Occipital lobe (tissue), 3 donors: ENCODE measurements at places on chromosomes 16 and 17.
A peak's percentile ranks its signal among the peaks of the same experiment; 100 is the strongest.

DNA sequence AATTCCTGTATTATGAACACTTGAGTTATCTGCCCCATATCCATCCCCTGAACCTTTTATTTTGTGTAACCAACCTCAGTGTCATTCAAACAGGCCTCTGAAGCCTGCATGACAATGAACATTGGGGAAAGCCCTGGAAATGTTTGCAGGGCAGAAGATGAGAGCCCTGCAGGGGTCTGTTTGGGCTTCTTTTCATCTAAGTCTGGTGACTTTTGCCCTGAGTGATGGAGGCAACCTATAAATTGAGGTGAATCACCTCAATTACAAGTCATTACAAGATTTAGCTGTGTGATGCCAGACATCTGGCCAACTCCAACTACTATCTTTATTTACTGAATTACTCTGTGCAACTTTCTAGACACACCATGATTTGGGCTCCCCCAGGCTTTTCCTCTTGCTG, 189.2 kb downstream of the MAF start:
- DNase-seq, result no peak

GRCh38 chr16:55842369-55843104, 9.6 kb upstream of the CES1 start:
- no peak for DNase-seq

DNA sequence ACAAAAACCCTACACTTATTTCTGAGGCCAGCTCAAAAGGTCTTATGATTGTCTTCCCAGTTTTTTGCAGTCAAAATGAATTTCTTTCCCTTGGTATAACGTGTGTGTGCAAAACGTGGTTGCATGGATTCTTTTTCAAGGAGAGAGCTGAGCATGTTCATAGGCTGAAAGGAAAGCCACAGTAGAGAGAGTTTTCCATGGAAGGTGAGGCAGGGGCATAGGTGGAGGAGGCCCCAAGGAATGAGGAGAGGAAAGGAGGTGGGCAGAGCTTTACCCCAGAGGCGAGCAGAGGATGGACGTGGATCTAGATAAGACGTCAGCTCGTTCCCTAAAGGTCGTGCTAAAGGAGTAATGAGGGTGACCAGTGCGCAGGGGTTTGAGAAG, 22.8 kb downstream of the TRPV2 start:
- DNase-seq, result no peak

DNA sequence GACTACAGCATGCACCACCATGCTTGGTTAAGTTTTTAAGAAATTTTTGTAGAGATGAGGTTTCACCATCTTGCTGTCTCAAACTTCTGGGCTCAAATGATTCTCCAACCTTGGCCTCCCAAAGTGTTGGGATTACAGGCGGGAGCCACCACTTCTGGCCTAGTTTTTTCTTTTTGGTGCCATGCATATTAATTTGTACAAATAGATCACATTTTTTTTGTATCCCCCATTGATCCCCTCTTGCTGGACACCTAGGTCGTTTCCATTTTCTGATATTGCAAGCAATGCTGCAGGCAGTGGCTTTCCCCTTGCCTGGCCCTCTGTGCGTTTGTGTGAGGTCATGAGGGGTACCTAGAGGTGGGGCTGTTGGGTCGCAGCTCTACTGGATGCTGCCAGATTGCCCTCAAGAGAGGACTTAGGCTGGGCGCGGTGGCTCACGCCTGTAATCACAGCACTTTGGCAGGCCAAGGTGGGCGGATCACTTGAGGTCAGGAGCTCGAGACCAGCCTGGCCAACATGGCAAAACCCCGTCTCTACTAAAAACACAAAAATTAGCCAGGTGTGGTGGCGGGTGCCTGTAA, 23.8 kb downstream of the RAP1GAP2 start:
- no peak for DNase-seq

- no peak for DNase-seq
Observed at GRCh38 chr16:48082516-48082915, 73.3 kb downstream of the ABCC12 start.

DNA sequence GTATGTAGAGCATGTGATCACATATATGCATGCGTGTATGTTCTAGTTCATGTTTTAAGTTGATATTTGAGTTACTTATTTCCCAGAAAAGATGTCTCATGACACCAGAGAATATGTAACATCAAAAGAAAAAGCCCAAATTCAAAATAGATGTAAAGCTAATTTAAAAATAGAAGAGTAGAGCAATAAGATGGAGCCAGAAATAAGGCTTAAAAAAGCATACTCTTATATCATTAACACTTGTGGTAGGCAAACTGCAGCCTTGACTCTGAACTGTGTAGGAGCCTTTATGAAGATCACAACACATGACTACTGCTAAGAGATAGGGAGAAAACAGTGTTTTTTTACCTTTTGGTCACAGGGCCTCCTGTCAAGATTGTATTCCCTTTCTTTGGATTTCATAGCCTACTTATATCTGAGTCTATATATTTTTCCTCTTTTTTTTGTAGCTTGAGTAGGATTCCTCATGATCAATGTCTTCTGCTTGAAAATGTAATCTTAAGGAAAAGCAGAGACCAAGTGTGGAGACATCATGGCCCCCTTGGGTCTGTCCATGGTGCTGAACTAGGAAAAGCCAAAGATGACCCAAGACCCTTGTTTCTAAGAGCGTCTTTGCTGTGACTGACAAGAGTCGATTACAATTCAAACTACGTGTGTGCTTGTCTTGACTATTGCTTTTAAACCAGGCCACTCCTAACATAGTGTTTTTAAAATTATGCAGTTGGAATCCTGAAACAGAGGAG, 390.4 kb downstream of the SHISA9 start:
- no peak for DNase-seq

- no peak for DNase-seq
Observed at GRCh38 chr17:79647456-79647915, 36.6 kb upstream of the RBFOX3 start.

DNA sequence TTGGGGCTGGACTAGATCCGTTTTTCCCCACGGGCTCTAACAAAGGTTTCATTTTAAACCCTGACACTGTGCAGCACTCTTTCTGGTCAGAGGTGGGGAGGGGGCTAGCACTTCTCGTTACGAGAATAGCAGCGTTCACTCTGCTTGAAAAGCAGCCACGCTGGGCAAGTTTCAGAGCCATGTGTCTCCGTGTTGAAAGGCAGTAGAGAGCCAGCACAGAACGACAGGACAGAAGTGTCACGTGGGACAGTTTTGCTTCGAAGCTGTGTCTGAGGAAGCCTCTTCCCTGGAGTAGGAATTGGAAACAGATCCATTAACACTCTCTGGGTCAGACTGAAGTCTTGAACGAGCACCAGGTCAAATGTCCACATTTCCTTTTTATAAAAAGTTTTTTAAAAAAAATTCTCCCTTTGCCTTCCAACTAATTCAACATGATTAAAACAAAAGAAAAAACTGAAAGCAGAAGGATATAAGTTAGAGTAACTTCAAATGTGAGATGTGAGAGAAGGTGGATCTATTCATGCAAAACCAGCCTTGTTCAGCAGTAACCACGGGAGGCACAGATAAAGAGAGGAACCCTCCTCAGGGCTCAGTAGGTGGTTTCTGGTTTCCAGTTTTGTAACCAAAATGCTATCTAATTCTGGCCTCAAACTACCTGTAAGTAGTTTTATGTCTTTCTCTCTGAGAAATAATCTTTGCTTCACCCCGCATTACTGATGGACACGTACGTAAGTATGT, 65.0 kb downstream of the SMG6 start:
- no peak for DNase-seq

GRCh38 chr17:49204516-49204915, 5.9 kb downstream of the GNGT2 start:
- DNase-seq, result no peak

DNA sequence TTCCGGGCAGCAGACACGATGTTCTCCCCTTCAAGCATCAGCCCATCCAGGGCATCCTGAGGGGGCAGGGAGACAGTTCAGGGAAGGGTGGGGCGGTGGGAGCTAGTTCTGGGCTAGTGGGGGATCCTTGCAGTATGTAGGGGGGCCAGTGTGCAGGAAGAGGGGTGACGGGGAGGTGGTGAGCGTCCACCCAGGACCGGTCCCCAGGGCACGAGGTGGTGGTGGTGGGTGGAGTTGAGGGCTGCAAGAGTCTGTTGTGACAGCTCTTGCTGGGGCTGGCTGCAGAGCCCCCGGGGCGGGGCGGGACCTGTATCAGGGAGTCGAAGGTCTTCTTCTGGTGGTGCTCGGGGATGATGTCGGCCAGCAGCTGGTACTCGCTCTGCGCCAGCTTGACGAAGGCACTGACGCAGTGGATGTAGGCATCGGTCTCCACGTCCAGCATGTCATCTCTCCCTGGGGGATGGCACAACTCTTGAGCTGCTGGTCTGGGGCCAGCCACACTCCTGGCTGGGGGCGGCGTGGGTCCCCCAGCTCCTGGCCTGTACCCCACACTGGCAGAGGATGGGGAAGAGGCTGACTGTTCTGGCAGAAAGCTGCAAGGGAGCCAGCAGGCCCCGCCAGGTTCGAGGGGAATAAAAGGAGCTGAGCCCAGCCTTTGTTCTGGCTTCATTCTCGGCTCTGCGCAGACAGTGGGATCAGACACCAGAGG, 10.0 kb downstream of the ZACN start:
- no peak for DNase-seq

- DNase-seq, result no peak
Observed at GRCh38 chr16:49788986-49789385, 66.9 kb downstream of the ZNF423 start.

DNA sequence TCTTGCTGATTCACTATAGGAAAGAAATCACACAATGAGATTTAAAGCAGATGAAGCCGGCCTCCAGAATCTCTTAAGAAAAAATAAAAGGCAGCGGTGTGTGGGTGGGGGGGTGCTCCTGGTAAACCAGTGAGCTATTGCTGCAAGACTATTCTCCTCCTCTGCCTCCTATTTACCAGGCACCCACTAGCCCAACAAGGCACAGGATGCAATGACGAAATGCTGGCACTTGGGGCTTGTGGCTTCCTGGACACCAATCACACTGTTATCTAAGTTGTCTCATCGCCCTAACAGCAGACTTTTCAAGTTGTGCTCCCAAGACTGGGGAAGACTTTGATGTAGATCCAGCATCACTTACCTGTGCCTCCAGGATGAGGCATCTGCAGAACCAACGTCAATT, 50.2 kb upstream of the NDRG4 start:
- DNase-seq, result no peak

GRCh38 chr16:88992351-88993165, 15.6 kb upstream of the CBFA2T3 start:
- DNase-seq, result no peak

- no peak for DNase-seq
Observed at GRCh38 chr16:16057102-16057501, 107.7 kb downstream of the ABCC1 start.

DNA sequence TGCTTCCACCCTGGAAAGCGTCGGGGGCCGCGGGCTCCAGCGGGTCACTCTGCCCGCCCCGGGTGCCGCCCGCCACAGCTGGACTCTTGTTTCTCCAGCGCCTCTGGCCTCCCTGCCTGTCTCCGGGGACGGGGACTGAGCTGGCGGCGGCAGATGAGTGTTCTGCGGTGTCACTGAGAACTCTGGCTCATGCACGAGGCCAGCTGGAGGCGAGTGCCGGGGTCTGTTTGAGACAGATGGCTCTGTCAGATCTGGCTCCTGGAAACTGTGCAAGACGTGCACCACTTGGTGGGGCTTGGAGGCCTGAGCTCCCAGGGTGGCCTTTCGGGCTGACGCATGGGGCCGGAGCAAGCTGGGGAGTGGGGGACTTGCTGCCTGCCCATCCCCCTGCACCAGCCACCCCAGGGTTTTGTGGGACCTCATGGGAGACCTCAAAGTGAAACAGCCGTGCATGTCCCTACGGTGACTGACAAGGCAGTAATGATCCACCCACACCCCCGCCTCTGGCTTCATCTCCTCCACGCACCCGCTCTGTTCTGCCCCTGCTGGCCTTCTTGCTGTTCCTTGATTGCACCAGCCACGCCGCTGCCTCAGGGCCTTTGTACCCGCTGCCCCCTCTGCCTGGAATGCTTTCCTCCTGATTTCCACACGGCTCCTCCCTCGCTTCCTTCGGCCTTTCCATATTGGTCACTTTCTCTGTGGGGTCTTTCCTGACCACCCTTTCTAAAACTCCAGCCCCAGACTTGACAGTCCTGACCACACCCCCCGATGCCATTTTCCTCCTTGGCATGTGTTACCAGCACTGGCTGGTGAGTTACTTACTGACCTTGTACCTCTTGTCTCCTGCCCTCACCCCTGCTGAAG, 174.9 kb upstream of the CIBAR2 start:
- DNase-seq, result peak; percentile 78

- DNase-seq, result no peak
Observed at GRCh38 chr17:1945621-1946020, 79.5 kb downstream of the RTN4RL1 start.

DNA sequence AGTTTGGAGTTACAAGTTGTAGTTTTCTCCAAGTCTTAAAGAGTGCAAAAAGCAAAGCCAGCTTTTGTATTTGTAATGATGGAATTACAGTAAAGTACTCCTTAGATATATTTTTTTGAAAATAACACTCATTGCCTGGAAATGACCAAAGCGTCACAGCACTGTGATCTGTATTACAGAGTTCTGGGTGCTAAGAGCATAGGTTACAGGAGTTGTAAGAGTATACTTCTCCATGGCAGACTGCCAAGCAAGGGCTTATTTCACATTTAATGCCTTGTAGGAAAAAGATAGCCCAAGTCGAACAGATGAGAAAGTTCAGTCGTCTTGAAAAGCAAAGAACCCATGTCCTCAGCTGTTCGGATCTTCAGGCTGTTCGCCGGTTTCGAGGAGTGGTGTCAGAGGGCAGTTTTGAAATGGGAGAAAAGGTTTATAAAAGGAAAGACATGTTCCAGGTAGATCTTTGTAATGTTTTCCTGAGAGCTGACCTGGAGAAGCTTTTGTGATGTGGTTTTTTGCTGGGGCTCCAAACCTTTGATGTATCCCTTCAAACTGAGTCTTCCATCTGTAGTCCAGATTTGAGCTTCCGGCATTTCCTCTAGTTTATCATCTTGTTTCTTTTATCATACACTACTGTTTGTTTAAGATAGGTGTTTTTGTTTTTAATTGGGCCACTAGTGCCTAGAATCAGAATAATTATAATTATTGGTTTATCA, 41.3 kb downstream of the ERCC4 start:
- no peak for DNase-seq

GRCh38 chr16:88746506-88746905, 38.5 kb downstream of the PIEZO1 start:
- DNase-seq, result no peak
